ENCODE measurements at places on chromosomes 3 and 15.

GRCh38 chr3:94612631-94613030, 549.8 kb downstream of the NSUN3 start:
- DNase-seq, result no peak

GRCh38 chr3:128237348-128238183, 84.3 kb downstream of the EEFSEC start:
- DNase-seq, result no peak

- peak; percentile 58 for DNase-seq
Observed at GRCh38 chr3:130820976-130821375, 72.9 kb upstream of the ATP2C1 start.

DNA sequence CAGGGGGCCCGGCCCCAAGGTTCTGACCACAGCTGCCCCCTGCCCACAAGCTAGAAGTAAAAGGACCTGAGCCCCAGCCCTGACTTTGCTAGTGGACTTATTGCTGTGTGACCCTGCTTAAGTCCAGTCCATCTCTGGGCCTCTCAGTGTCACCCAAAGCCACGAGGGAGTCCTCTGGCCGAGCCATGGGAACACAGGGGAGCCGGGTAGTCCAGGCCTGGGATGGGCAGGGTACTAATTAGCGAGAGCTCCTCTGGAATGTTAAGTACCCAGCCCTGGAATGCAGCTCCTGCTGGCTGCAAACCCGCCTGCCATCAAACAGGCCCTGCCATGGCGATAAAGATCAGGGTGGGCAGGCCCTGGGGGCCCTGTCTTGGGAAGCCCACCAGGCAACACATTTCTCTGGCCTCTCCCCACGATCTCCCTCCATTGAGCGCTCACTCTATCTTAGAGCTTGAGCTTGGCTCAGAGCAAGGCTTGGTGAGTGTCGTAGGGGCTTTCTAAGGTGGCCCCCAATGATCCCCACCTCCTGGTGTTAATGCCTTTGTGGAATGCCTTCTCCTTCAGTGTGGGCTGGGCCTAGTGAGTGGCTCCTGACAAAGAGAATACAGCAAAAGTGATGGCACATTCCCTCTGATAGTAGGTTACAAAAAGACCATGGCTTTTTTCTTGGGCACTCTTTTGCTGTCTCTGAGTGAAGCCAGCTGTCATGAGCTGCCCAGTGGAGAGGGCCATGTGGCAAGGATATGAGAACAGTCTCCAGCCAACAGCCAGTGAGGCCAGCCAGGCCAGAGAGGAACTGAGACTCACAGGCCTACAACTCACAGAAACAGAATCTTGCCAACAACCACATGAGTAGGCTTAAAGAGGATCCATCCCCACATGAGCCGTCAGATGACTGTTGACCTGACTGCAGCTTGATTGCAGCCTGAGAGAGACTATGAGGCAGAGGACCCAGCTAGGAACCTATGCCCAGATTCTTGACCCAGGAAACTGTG, 133.1 kb downstream of the SMAD6 start:
- DNase-seq, result no peak

DNA sequence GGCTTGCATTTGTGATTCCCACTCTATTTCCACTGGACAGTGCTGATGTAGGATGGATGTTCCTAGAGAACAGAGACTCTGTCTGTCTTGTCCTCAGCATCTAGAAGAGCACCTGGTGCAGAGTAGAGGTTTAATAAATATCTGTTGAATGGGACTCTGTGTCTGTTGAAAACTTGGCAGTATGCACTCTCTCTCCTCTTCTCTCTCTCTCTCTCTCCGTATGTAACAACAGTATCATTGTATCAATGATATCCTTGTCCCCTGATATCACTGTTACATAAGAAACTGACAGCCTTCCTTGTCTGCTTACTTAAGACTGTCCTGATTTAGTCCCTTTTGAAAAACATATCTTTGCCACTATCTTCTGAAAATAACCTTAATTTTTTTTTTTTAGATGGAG, 24.3 kb upstream of the MGLL start:
- DNase-seq, result no peak

- DNase-seq, result no peak
Observed at GRCh38 chr15:80155001-80155377, 2.2 kb downstream of the FAH start.

DNA sequence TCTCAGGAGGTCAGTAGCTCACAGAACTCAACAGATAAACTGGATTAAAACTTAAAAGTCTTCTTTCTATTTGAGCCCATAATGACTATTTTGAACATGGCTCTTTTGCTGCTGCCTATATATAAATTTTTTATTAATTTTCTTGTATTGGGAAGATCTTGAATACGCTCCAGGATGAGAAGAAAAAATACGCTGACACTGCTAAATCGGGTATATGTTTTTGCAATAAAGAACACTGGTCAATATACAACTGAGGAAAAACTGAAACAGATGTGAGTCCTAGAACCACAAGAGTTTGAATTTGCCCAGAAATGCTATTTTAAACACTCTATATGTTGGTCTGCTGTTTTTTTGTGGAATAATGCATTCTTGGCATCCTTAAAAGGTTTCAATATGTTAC, 20.6 kb downstream of the WNT5A start:
- no peak for DNase-seq

- no peak for DNase-seq
Observed at GRCh38 chr3:194330160-194330559, 21.0 kb downstream of the CPN2 start.

- DNase-seq, result no peak
Observed at GRCh38 chr15:62141643-62142588, 23.2 kb downstream of the C2CD4B start.

GRCh38 chr15:25671132-25671531, 192.0 kb downstream of the ATP10A start:
- DNase-seq, result no peak

GRCh38 chr15:78421238-78421965, 16.6 kb upstream of the IREB2 start:
- no peak for DNase-seq

- no peak for DNase-seq
Observed at GRCh38 chr15:61501815-61502389, 272.8 kb upstream of the RORA start.

DNA sequence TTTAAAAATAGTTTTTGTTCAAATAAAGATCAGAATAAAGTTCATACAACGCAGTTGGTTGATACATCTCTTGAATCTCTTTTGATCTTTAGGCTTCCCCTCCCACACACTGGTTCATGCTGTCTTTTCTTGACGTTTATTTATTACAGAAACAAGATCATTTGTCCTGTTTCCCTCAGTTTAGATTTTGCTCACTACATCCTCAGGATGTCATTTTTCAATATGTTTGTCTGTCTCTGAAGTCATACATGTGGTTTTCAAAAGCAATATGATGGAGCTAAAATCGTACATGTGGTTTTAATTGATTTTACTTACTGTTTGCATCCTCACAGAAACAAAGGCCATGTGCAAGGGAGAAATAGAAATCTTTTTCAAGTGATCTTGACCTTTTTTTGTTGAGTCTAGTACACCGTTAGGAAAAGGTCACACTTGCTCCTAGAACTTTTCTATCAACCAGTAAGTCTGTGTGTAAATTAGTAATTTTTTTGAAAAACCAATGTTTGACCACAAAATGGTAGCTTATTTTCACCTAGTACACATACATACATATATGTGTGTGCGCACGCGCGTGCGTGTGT, 63.7 kb upstream of the SENP5 start:
- no peak for DNase-seq

DNA sequence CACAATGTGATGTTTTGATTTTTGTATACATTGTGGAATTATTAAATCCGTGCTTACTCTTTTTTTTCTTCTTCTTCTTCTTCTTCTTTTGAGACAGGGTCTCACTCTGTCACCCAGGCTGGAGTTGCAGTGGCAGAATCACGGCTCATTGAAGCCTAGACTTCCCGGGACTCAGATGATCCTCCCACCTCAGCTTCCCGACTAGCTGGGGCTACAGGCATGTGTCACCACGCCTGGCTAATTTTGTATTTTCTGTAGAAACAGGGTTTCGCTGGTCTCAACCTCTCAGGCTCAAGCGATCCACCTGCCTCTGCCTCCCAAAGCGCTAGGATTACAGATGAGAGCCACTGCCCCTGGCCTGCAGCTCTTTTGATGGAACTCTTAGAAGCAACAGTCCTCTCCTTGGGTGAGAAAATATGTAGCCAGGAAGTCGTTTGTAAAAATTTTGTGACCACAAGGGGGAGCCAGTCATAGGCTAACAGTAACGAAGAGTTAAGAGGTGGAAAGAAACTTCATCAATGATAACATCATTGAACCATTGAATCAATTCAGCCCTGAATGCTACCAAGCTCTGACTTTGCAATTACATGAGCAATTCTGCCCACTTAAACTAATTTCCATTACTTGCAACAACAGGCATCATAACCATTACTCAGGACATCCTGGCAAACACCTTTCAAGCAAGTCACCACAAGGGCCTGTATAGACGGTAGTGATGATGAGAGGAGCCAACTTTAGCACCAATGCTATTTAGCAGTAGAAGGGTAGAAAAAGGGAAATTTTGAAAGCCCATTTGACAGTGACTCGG, 16.7 kb upstream of the CMTM7 start:
- no peak for DNase-seq

DNA sequence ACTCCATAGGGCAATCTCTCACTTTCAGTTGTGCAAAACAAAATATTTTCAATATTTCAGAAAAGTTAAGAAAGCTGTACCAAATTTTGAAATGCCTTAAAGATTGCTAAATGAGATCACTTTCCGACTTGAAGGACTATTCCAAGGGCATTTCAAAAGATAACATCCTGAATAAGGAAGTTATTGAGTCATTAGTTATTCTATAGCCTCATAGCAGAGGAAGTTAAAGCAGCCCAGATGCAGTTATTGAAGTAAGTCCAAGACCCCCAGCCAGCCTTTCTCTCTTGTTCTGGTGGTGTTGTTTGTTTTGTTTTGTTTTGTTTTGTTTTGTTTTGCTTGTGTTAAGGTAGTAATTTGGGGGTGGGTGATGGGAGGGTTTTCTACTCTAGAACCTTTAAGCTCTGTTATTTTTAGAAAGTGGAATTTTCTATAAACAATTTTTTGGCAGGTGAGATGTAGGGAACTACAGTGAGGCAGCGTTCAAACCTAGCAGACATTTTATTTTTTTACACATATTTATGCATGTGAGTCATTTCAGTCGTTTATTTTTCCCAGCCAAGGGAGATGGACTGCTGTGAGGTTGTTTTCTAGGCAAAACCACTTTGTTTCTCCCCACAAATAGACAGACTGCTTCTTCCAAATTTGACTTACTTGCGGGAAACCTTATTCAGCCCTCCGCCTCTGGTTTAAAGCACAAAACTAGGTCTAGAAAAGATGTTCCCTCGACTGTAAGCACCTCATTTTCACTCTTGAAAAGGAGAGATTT, 216.3 kb upstream of the ARPP21 start:
- no peak for DNase-seq

DNA sequence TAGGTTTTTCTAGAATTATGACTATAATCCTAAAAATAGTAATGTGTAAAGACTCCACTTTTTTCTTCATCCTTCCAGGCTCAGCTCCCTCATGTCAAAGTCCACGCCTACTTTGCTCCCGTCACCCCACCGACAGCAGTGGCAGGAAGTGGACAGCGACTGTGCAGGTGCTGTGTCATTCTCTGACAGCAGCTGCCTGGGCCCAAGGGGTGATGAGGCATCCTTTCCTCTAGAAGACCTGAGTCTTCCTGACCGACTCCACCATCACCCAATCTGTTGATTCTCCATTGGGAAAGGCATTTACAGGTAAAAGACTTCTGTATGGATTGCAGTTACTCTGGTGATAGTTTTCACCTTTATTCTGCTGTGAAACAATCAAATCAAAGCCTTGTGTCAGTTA, 54.8 kb downstream of the UBP1 start:
- no peak for DNase-seq

DNA sequence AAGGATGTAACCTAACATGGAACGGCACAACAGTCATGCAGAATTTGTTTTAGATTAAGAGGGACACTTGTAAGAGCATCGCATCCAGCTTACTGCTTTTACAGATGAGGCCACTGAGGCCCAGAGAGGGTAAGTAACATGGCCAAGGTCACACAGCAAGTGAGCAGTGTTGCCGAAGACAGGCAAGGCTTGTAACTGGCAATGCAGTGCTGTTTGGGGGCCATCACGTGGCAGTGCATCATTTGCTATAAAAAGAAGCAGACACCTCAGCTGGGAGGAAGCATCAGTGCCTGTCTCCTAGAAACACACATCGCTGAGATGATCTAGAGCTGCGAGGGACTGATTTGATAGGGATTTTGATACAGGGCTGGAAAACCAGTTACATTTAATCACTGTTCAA, 108.2 kb upstream of the PROK2 start:
- DNase-seq, result no peak

GRCh38 chr3:196192524-196193051, 18.6 kb downstream of the ZDHHC19 start:
- no peak for DNase-seq

GRCh38 chr3:52859686-52860423, 25.0 kb upstream of the MUSTN1 start:
- no peak for DNase-seq

DNA sequence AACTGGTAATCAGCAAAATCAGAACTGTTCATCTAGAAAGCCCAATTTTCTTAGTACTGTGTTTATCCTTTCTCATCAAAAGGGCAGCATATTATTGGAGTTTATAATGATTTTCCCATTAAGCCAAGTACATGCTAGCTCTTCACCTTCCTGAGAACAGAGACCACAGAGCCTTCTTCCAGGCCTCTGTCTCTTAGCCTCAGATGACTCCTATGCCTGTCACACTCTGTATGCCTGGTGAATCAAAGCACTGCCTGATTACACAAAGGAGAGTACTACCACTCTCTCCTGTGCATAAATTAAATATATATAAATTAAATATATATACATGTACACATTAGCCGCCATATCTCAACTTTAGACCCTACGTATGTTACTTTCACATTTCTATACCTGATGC, 636.1 kb downstream of the NTRK3 start:
- no peak for DNase-seq

GRCh38 chr15:41585127-41586047, 26.4 kb downstream of the TYRO3 start:
- DNase-seq, result no peak

- DNase-seq, result no peak
Observed at GRCh38 chr3:151931171-151931570, 57.7 kb downstream of the SUCNR1 start.

DNA sequence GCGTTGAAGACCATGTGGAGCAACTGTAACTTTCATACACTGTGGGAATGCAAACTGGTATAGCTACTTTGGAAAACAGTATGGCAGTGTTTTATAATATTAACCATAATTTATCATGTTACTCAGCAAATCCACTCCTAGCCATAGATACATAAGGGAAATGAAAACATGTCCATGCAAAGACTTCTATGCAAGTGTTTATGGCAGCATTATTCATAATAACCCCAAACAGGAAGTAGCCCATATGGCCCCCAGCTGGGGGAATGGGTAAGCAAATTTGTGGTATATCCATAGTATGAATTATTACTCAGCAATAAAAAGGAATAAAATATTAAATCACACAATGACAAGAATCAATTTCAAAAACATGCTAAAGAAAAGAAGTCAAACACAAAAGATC, 23.0 kb upstream of the GATA2 start:
- no peak for DNase-seq

All from epithelial cell of prostate (primary cell).